ENCODE measurements at places on chromosomes 3 and 15. TPM values are rescaled to one million over a fixed set of nuclear protein-coding genes. Genes with fewer than 3 reads are reported as not detected.

GRCh38 chr3:128855569-128855968, 23.9 kb upstream of the ACAD9 start:
- DNase-seq: no peak

- no peak for DNase-seq
Observed at GRCh38 chr15:56042031-56042430, 48.6 kb upstream of the NEDD4 start.

- no peak for DNase-seq
Observed at GRCh38 chr15:80343554-80343992, 60.6 kb upstream of the ARNT2 start.

DNA sequence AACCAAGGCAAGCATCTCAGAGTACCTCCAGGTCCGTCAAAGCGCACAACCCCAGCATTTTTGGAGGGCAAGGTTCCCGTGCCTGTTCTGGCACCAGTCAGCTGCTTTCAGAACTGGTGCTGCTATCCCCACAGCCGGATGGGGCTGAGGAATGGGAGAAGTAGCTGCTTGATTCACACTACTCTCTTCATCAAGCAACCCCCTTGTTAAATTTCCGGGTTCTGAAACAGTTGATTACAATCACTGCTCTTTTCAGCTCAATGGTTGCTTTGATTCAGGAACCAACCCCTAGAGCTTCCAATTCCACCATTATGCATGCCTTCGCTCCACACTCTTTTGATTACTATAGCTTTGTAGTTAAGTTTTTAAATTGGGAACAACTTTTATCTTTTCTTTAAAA, 12.3 kb upstream of the UBA7 start:
- no peak for DNase-seq

DNA sequence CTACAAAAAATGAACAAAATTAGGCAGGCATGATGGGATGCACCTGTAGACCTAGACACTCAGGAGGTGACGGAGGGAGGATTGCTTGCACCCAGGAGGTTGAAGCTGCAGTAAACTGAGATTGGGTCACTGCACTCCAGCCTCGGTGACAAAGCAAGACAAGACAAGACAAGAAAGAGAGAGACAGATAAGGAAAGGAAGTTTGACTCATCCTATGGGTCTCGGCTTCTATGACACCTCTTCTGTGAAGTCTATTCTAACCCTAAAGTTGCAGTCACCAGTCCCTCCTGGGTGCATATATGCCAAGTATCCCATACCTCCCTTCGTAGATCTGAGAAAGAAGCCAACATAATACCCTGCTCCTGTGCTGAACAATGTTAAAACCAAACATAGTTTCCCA, 7.9 kb upstream of the ZMAT3 start:
- no peak for DNase-seq

GRCh38 chr15:98952381-98952803, 55.2 kb downstream of the PGPEP1L start:
- no peak for DNase-seq

GRCh38 chr3:162770551-162770950, 1273.9 kb downstream of the OTOL1 start:
- DNase-seq: no peak

The IQCF6 gene
- total RNA-seq: not detected

Data from activated B cell treated with CpG ODN at 0.5 μM for 24 hours (primary cell).